Esophagus mucosa (tissue), 1 donor: ENCODE measurements at places on chromosomes 16 and 17. TPM values are rescaled to one million over a fixed set of nuclear protein-coding genes. Genes with fewer than 3 reads are reported as not detected.

DNA sequence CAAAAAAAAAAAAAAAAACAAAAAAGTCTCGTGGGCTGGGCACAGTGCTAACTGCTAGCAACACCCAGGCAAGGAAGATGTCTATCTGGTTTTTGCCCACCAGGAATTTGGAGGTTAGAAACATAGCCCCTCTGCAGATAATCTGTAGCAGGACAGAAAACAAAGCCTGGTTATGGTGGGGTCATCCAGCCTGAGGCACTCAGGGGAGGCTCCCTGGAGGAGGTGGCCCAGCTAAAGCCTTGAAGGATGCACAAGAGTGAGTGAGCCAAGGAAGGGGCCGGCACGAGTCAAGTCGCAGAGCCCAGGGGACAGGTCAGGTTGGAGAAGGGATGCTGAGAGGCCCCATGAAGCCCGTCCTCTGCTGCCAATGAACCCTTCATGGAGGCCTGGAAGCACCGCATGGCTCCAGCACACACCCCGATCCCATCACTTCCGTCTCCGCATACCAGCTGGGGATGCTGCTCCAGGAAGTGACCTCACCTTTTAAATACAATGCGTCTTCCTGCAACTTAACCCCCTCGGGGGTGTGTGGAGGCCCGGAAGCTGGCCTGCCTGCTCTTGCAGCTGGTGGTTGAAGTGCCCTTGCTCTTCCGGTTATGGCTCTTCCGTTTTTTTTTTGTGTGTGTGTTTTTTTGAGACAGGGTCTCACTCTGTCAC lies 86.5 kb downstream of the ENGASE start:
- ATAC-seq: no peak

DNA sequence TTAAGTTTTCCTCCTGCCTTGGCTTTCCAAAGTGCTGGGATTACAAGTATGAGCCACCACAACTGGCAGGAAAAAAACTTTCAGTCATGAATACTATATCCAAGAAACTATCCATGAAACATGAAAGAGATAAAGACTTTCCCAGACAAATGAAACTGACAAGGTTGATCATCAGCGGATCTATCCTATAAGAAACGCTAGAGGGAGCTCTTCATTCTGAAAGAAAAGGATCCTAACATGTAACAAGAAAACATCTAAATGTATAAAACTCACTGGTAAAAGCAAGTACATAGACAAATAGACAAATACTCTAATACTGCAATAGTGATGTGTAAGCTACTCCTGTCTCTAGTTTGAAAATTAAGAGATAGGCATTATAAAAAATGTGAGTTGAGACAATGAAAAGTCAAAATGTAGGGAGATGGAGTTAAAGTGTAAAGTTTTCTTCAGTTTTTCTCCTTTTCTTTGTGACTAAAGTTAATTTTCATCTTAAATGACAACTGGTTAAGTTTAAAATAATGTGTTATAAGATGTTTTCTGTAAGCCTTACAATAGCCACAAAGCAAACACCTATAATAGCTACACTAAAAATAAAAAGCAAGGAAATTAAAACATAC lies 79.6 kb upstream of the TEKT1 start:
- ATAC-seq: no peak

GRCh38 chr16:2808181-2808580 lies 8.9 kb upstream of the PRSS21 start:
- ATAC-seq: no peak

DNA sequence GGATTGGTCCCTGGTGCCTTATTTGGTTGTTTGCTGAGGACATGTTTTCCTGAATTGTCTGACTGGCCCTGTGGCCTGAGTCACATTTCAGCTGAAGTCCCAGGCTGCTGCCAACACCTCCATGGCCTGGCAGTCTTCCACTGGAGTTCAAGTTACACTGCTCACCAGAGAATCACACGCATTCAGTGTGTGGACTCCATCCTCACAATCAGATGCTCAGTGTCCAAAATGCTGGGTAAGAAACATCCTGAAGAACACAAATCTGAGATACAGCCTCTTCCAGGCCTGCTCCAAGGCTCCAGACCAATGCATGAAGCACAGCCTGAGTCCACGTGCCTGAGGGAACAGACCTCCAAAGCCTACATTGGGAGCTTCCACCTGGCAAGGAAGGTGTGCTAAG lies 19.2 kb downstream of the CD300LB start:
- ATAC-seq: peak; percentile 28

GRCh38 chr17:9767432-9767991 lies 23.9 kb downstream of the DHRS7C start:
- ATAC-seq: no peak

Gene KRT13
- total RNA-seq: 44,686 TPM

DNA sequence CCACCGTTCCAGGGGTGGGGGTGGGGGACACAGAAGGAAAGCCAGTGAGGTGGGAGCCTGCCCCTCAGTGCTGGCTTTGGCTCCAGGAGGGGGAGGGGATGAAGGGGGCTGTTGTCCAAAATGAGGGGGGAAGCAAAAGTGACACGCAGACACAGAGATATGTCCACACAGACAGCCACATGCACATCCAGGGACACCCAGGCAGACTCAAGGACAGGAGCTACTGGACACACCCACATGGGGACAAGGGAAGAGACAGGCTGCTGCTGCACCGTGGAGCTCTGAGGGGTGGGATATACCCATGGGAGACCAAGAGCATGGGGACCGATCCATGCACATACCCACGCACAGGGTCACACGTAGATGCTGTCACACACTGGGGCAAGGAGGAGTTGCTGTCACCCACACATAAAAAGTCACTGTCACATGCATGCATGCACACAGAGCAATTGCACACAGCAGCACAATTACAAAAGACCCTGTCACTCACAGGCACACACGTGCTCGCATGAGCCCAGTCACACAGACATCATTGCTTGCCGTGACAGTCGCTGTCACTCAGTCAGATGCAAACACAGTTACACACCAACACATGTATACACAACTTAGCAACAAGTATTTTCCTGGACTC lies 1.3 kb downstream of the THRA start:
- no peak for ATAC-seq

DNA sequence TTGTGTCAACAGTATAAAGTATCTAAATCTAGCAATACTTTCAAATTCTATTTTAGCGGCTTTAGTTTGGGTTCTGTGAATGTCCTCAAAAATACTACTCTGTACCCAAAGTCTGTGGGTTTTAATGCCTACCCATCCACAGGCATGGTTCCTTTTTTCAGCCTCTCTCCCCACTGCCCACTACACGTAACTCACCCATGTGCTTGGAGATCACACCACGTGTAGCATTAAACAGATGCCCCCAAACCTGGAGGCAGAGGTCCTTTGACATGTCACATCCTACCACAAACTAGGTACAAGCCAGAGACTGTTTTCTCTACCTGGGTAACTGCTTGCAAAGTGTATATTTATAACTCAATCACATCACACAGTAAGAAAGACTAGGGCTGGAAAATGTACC lies 5.4 kb downstream of the DYNC1LI2 start:
- no peak for ATAC-seq

- ATAC-seq: no peak
These were observed 11.4 kb downstream of the HS3ST6 start for GRCh38 chr16:1906846-1907165.

DNA sequence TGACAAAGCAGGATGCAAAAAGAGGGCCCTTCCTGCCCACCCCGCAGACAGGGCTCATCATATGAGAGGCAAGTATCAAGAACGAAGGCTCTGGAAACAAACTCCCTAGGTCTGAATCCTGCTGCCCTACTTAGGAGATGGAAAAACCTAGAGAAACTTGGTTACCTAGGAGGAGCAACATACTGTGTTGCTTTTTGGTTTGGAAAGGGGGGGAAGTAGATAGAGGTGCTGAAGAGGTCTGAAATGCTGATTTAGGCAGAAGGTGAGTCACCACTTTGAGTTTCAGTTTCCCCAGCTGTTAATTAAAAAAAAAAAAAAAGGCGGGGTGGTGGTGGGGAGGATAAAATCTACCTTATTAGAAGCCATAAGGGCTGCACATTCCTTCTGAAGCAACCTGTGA lies 1.5 kb downstream of the N4BP1 start:
- ATAC-seq: peak; percentile 11

Gene SLFN13
- total RNA-seq: 7.9 TPM

Gene CD300A
- 0.64 TPM for total RNA-seq

Gene CDRT15
- total RNA-seq: not detected

Gene SPNS3
- 0.48 TPM for total RNA-seq

Gene FBXL16
- 15.1 TPM for total RNA-seq

DNA sequence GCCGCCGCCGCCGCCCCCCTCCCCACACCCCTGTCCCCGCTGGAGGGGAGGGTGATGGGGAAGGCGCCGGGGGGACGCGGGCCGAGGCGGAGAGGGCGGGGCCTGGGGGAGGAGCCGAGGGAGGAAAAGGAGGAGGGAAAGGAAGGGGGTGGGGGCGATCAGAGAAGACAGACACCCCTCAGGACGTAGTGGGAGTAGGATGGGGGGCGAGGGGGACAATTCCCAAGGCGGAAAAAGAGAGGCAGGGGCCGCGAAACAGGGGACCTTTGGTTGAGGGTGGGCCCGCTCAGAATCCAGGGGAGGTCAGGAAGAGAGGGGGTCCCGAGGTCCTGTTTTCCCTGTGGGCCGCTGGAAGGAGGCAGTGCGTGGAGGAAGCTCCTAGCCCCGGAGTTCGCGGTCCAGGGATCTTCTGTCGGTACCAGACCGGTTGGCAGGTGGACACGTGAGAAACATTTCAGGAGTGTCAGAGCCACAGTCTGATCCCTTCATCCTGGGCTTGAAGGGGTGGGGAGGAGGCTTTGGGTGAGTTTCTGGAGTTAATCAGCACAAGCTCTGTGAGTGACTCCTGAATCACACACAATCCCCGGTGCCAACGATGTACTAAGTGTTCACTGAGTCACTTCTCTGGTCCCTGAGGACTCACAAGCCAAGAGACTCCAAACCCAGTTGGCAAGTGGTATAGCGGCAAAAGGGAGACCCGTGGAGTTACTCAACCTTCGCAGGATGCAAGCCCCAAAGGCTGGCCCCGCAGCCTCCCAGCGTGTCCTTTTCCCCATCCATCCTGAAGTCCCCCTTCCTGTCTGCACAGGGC lies at the start of gene XYLT1:
XYLT1 (minus strand) TSS at position 53 of the 811 bp plus-strand sequence. CDS start 164 bp downstream, outside the sequence.
- ATAC-seq: peak; percentile 88

GRCh38 chr17:76687298-76688164 lies 23.2 kb downstream of the MXRA7 start:
- ATAC-seq: peak; percentile 4

DNA sequence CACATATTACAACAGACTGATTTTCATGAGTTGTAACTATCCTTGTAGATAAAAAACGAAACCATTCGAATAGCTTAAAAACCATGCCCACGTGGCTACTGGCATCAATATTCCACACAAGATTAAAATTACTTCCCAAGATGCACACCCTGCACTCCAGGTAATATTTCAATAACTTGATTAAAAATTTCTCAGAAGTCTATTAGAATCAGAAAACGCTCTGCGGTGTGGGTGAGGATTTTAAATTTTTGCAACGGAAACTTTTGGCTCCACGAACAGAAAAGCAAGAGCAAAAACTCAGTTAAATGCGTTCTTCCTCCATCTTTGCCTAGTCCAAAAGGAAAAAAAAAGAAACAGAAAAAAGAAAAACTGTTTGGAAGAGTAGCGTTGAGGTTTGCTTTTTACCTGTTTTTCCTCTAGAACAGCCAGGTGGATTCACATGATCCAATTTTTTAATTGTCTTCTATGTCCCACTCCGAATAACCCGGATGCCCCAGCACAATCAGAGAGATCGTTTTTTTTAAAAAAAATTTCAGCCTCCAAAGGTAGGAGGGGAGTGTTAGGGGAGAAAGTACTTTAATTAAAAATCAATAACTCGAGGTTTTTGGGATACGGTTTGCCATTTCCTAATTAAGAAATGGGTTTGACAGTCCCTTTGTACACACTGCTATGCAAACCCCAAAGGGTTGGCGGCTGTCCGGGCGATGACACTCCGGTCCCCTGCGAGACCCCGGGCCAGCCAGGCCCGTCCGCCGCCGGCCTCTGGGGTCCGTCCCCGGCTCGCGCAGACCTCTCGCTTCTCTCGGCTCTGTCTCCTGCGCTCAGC lies 708 bp upstream of the NFAT5 start:
- ATAC-seq: no peak

Gene CORO1A
- 9.0 TPM for total RNA-seq
